ENCODE measurements at places on chromosomes 16 and 17. TPM values are rescaled to one million over a fixed set of nuclear protein-coding genes. Genes with fewer than 3 reads are reported as not detected.
A peak's percentile ranks its signal among the peaks of the same experiment; 100 is the strongest.

DNA sequence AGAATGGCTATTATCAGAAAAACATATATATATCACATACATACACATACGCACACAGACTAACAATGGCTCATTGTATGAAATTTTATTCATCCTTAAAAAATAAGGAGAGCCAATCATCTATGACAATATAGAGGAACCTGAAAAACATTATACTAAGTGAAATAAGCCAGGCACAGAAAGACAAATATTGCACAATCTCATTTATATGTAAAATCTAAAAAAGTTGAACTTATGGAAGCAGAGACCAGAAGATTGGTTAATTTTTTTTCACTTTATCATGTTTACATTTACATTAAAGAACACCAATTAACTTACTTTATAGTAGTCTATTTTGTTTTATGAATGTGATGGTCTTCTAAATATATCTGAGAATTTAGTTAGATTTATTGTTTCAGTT lies 198.7 kb downstream of the KIF2B start:
- H3K4me3 ChIP-seq = no peak overlapping the region
- H3K27ac ChIP-seq = no peak overlapping the region
- no peaks in the 10 kb centered on the region for H3K27me3 ChIP-seq
- DNase-seq = no peak

GRCh38 chr16:8935989-8936388 lies 27.7 kb downstream of the USP7 start:
- no peaks in the 10 kb centered on the region for H3K27me3 ChIP-seq
- no peak for DNase-seq
- H3K4me3 ChIP-seq = no peak overlapping the region
- no peaks in the 10 kb centered on the region for H3K36me3 ChIP-seq
- H3K27ac ChIP-seq = no peak overlapping the region

Gene CXCL16
- 6.4 TPM for total RNA-seq

GRCh38 chr16:77462894-77463293 lies 28.1 kb upstream of the ADAMTS18 start:
- no peak overlapping the region for H3K27ac ChIP-seq
- H3K27me3 ChIP-seq = no peaks in the 10 kb centered on the region
- H3K4me1 ChIP-seq = peaks cover 2% of the 10 kb centered on the region
- DNase-seq = no peak
- H3K36me3 ChIP-seq = no peaks in the 10 kb centered on the region
- no peak overlapping the region for H3K4me3 ChIP-seq

- H3K4me3 ChIP-seq = no peak overlapping the region
- DNase-seq = no peak
- H3K27ac ChIP-seq = no peak overlapping the region
- no peaks in the 10 kb centered on the region for H3K4me1 ChIP-seq
Observed at GRCh38 chr16:21037736-21038135, 112.9 kb downstream of the DNAH3 start.

Gene CCDC144A
- 2.5 TPM for total RNA-seq

Gene CEP112
- 20.1 TPM for total RNA-seq

DNA sequence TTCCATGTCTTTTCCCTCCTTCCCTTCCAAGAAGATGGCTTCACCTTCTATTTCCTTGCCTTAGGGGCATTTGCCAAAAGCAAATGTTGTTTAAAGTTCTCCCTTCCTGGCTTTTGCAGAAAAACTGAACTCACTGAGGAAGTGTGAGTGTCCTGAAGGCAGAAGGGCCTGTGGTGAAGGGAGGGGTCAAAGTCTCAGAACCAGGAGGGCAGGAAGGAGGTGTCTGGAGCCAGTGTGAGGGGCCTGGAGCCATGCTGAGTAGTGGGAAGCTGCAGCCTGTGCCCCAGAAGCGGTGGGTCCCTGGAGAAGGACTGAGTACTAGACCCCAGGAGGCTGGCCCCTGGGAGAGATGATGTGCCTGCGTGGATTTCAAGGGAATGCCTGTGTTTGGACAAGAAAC lies 23.8 kb upstream of the SUPT4H1 start:
- H3K36me3 ChIP-seq = no peaks in the 10 kb centered on the region
- H3K4me3 ChIP-seq = no peak overlapping the region
- no peak overlapping the region for H3K27ac ChIP-seq
- peak; percentile 56 for DNase-seq

DNA sequence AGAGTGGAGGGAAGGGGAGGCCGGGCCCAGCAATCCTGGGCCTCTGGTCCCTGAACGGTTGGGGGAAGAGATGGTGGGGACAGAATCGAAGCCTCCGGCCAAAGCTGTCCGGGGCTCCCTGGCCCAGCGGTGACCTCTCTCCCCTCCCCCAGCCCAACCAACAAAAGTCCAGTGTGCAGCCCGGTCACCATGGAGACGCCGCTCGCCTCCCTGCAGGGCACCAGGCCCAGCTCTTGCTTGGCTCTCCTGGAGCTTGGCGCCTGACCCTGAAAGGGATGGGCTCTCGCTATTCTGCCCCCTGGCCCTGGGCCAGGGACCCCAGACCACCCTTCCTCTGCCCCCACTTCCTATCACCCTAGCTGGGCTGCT lies 1.3 kb downstream of the METRN start:
- peak overlapping the region; percentile 58 for H3K4me3 ChIP-seq
- no peaks in the 10 kb centered on the region for H3K27me3 ChIP-seq
- no peak overlapping the region for H3K27ac ChIP-seq
- H3K36me3 ChIP-seq = no peaks in the 10 kb centered on the region

DNA sequence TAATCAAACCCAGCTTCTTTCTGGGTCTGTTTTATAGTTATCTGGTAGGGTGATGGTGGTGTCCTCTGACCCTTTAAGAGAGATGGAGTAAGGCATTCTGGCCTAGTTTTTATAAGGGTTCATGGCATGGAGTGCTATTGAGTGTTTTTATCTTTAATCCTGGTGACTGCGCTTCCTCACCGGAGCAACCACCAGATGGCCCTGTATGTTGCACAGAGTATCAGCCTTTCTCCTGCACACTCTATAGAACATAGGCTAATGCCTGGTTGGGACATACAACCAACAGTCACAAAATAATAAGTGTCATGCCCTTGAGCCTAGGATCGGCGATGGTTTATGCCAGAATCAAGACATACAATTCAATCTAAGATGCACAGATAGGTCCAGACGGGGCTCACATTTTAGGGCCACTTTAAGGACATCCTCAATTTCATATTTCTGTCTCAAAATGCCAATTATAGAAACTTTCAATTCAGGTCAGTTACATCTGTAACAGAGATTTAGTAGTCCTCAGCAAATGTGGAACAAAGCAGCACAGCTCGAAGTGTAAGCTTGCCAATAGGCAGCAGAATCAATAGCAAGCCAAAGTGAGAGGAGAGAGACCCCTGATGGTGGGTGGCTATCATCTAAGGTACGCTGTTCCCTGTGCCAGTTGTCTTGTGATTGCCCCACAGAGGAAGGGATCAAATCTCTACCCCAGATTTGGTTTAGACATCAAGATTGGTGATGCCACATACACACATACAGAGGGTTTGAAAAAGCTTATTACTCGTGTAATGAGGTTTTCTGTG lies 37.2 kb upstream of the HOXB9 start:
- no peaks in the 10 kb centered on the region for H3K4me1 ChIP-seq
- no peak for DNase-seq
- no peaks in the 10 kb centered on the region for H3K36me3 ChIP-seq

DNA sequence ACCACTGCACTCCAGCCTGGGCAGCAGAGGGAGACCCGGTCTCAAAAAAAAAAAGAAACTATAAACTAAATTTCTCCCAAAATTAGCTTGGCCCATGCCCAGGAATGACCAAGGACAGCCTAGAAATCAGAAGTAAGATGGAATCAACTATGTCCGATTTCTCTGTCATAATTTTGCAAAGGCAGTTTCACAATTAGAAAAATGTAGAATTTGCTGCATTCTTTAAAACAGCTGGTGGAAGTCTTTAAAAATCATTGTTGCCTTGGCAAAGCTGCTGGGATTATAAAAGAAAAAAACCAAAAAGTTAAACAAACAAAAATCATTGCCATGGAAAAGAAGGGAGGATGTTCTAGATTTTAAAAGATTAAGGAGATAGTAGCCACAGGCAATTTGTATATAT lies 32.4 kb downstream of the WWP2 start:
- H3K4me3 ChIP-seq = no peak overlapping the region
- H3K27ac ChIP-seq = no peak overlapping the region
- peaks cover 11% of the 10 kb centered on the region for H3K36me3 ChIP-seq
- H3K27me3 ChIP-seq = no peaks in the 10 kb centered on the region
- no peaks in the 10 kb centered on the region for H3K4me1 ChIP-seq
- no peak for DNase-seq

Gene FLCN
- total RNA-seq = 82.0 TPM

DNA sequence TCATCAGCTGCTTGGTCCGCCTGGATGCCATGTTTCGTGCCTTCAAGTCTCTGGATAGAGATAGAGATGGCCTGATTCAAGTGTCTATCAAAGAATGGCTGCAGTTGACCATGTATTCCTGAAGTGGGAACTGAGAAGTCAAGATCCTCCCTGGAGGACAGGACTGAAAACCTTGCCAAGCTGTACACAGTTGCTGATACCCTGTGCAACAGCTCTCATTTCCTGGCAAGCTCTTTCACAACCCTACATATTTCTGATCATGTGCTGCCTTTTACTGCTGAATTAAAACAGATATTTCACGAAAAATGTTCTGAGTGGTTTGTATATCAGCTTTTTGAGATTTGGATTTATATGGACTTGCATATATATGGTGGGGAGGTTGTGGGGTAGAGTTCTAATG lies 898 bp downstream of the CAPNS2 start:
- no peaks in the 10 kb centered on the region for H3K27me3 ChIP-seq
- DNase-seq = no peak
- no peak overlapping the region for H3K4me3 ChIP-seq
- H3K27ac ChIP-seq = peak overlapping the region; percentile 9
- H3K4me1 ChIP-seq = peaks cover 14% of the 10 kb centered on the region

GRCh38 chr16:80717611-80718010 lies 86.8 kb downstream of the CDYL2 start:
- H3K27me3 ChIP-seq = no peaks in the 10 kb centered on the region
- H3K36me3 ChIP-seq = no peaks in the 10 kb centered on the region
- no peak overlapping the region for H3K4me3 ChIP-seq

Gene APOBR
- 2.5 TPM for total RNA-seq

Gene LONP2
- total RNA-seq = 40.3 TPM

DNA sequence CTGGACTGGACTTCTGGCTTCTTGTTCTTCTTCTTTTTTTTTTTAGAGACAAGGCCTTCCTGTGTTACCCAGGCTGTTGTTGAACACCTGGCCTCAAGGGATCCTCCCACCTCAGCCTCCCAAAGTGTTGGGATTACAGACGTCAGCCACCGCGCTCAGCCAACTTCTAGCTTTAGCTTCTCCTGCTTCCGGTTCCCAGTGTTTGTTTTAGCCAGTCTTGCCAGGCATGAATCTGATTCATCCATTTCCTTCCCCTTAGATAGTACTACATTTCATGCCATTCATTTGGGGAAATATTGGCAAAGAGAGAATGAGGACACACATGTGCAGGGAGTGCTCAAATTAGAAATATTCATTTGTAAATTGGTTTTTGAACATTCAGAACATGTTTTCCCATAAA lies 12.1 kb upstream of the NDUFAB1 start:
- no peak overlapping the region for H3K4me3 ChIP-seq
- H3K36me3 ChIP-seq = no peaks in the 10 kb centered on the region
- no peaks in the 10 kb centered on the region for H3K4me1 ChIP-seq
- DNase-seq = no peak

- no peaks in the 10 kb centered on the region for H3K4me1 ChIP-seq
- H3K27ac ChIP-seq = no peak overlapping the region
- no peak for DNase-seq
- no peaks in the 10 kb centered on the region for H3K36me3 ChIP-seq
- no peaks in the 10 kb centered on the region for H3K27me3 ChIP-seq
Observed at GRCh38 chr16:27611340-27611739, 61.4 kb downstream of the KATNIP start.

- no peaks in the 10 kb centered on the region for H3K36me3 ChIP-seq
- no peak for DNase-seq
- no peak overlapping the region for H3K27ac ChIP-seq
- H3K4me1 ChIP-seq = no peaks in the 10 kb centered on the region
Observed at GRCh38 chr17:67559381-67559966, 158.3 kb upstream of the NOL11 start.

- no peak for DNase-seq
- no peaks in the 10 kb centered on the region for H3K36me3 ChIP-seq
- no peak overlapping the region for H3K4me3 ChIP-seq
Observed at GRCh38 chr16:74909665-74910064, 75.3 kb downstream of the WDR59 start.

DNA sequence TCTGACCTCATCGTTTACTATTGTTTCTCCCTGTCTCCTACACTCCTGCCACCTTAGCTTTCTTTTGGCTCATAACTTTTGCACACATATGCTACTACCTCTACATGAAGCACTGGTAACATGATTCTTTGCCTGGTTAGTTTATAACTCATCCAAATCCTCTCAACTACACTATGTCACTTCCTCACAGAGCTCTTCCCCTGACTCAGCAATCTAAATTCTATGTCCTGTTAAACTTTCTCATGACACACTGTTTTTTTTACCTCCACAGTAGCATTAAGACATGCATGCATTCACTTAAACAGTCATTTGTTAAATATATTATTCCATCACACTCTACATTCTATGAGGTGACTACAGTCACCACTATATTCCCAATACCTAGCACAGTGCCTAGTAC lies 19.7 kb downstream of the APPBP2 start:
- H3K4me1 ChIP-seq = peaks cover 41% of the 10 kb centered on the region
- DNase-seq = no peak
- H3K27ac ChIP-seq = no peak overlapping the region
- H3K27me3 ChIP-seq = no peaks in the 10 kb centered on the region

DNA sequence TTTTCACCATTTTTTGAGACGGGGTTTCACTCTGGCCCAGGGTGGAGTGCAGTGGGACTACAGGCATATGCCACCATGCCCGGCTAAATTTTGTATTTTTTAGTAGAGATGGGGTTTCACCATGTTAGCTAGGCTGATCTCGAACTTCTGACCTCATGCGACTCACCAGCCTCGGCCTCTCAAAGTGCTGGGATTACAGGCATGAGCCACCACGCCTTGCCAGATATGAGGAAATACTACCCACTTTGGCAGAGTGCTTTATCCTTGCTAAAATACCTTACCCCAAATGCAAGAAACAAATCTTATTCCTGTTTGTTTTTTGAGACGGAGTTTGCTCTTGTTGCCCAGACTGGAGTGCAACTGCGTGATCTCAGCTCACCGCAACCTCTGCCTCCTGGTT lies 62.9 kb upstream of the MGAT5B start:
- H3K36me3 ChIP-seq = no peaks in the 10 kb centered on the region
- H3K4me1 ChIP-seq = no peaks in the 10 kb centered on the region
- DNase-seq = no peak
- H3K4me3 ChIP-seq = no peak overlapping the region
- H3K27me3 ChIP-seq = no peaks in the 10 kb centered on the region

Gene SNF8
- total RNA-seq = 64.1 TPM

- no peak overlapping the region for H3K4me3 ChIP-seq
- DNase-seq = no peak
- no peaks in the 10 kb centered on the region for H3K36me3 ChIP-seq
- H3K4me1 ChIP-seq = peaks cover 54% of the 10 kb centered on the region
Observed at GRCh38 chr16:57624044-57624688, 4.3 kb upstream of the ADGRG1 start.

Gene KRT31
- total RNA-seq = not detected

Gene CTRB2
- not detected for total RNA-seq

GRCh38 chr16:23195366-23195978 lies 12.9 kb downstream of the SCNN1G start:
- no peaks in the 10 kb centered on the region for H3K27me3 ChIP-seq
- H3K36me3 ChIP-seq = no peaks in the 10 kb centered on the region
- no peak for DNase-seq
- no peaks in the 10 kb centered on the region for H3K4me1 ChIP-seq

Gene SLC35G6
- not detected for total RNA-seq

Gene MPP3
- total RNA-seq = 30.2 TPM

GRCh38 chr17:76502341-76503211 lies 1.4 kb upstream of the RHBDF2 start:
- H3K36me3 ChIP-seq = no peaks in the 10 kb centered on the region
- peaks cover 45% of the 10 kb centered on the region for H3K4me1 ChIP-seq
- no peaks in the 10 kb centered on the region for H3K27me3 ChIP-seq
- H3K4me3 ChIP-seq = no peak overlapping the region
- H3K27ac ChIP-seq = peak overlapping the region; percentile 85
- no peak for DNase-seq

Gene PRKCB
- 9.1 TPM for total RNA-seq

Gene SMIM36
- not detected for total RNA-seq
